ENCODE measurements at places on chromosomes 7 and 10.

DNA sequence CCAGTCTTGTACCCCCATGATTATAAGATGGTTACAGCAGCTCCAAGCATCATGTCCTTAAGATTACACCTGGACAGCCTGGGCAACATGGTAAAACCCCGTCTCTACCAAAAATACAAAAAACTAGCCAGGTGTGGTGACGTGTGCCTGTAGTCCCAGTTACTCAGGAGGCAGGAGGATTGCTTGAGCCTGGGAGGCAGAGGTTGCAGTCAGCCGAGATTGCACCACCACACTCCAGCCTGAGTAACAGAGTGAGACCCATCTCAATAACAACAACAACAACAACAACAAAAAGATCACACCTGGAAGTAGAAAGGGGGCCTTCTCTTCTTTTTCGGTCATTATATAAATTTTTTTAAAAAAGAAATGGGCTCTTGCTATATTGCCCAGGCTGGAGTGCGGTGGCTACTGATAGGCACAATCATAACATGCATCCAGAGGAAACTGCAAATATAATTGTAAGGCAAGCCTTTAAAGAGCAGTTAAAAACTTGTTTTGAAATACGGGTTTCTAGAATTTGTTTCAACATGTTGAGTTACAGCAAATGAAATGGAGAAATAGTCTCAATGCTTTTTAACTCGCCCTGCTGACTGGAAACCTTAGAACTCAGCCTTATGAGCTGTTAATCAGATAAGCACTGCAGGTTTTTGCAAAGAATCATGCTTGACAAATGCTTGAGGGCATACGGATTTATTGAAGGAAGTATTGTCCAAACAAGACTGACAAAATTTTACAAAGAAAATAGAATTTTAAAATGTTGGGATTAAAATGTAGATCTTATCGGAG, 4.7 kb upstream of the ENTPD7 start:
- DNase-seq, result no peak

DNA sequence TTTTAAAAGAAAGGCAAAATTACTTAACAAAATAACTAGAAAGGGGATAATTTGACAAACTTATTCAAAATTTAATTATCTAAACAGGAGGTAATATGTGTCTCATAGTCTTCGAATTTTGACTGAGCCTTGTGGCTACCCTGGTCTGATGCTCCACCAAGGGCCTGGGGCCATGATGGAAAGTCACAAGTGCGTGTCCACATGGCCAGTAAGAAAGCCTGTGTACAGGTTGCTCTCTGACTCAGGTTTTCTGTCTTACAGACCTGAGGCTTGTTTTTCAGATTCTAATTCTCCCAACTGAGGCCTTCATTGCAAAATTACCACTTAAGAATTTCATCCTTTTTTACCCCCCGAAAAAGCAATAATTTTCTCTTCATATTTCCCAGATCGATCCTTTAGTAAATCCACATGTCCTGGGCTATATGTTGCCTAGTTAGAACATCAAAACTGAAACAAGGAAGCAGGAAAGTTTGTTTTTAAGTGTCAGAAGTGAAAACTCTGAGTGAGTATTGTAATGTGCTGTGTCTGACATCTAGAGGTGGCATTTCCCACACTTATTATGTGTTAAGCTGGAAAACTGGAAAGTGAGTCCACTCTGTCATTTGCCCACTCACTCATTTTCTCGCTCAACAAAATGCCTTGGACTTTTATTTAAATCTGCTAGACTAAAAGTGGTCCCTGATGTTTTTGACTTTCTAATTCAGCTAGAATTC, 10.0 kb downstream of the CYP3A43 start:
- no peak for DNase-seq

DNA sequence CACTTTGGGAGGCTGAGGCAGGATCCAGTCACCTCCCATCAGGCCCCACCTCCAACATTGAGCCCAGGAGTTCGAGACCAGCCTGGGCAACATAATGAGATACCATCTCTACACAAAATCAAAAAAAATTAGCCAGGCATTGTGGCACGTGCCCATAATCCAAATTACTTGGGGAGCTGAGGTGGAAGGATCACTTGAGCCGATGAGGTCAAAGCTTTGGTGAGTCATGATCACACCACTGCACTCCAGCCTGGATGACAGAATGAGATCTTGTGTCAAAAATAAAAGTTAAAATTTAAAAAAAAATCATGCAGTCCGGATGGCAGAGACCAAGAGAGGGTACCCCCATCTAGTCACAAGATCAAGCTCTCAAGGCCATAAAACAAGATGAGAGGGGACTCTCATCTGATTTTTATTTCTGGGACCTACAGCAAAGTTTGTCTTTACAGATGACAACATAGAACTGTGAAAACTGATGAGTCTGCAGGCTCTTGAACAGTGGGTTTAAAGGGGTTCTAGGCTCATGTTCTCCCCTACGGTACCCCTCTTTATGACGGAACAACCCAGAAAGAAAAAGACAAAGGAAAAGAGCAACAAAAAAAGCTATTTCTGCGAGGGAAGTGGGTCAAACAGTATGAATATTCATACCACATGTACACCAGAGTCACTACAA, 28.9 kb upstream of the CREB3L2 start:
- DNase-seq, result no peak

DNA sequence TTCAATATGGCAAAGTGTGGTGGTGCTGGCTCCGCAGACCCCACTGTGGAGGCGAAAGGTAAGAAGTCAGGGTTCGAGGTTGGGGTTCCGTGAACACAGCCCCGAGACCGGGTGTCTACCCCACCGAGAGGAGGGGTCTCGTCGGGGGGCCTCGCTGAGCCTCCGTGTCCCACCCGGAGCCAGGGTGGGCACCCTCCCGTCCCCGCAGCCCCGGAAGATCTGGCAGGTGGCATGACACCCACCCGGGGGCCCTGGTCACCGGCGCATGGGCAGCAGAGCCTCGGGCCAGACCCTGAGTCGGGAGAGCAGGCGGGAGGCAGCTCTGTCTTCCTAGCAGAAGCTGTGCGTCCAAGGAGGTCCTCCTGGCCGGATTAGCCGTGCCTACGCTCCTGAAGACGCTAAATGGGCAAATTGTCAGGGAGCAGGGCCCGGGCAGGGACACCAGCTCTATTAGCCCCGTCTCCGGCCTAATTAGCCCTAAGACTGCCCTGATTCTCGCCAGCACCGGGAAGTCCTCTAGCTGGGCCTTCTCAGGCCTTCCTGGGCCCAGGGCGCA, 56.4 kb downstream of the UNCX start:
- DNase-seq, result no peak

DNA sequence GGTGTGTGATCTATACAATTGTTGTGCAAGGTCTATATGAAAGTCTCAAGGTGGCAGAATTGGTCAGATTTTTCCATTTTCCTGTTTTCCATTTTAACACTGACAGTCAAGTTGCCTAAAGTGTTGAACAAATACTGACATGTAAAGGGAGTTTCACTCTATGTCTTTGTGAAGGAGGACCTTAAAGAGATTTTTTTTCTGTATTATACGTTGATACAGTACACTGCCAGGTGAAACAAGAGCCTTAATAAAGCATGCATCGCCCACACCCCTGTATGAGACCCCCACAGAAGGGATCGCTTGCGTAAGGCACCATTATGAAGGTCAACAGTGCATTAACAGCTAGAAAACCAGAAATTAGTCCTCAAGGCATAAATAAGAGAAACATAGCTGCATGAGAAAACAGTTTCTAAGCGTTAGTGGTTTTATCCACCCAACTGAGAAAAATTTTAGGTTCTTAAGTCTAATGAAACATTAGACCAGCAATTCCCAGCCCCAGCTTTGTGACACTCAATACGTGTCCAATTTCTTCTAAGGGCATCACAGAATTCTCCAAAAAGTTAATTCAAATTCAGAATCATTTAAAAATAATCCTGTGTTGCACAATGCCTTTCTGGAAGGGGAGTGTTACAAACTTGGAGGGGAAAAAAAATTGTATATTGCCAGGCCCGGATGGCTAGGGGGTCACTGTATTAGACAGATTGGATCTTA, 6.9 kb downstream of the KLF6 start:
- DNase-seq, result no peak

- peak; percentile 29 for DNase-seq
These were observed 473 bp downstream of the ADCK2 start for GRCh38 chr7:140673063-140673773.

- peak; percentile 47 for DNase-seq
These were observed 647 bp upstream of the NACAD start for GRCh38 chr7:45089341-45089891.

GRCh38 chr10:30546511-30546910, 83.0 kb downstream of the LYZL2 start:
- DNase-seq, result no peak

GRCh38 chr7:150325901-150326300, 2.6 kb upstream of the ACTR3C start:
- DNase-seq, result no peak

DNA sequence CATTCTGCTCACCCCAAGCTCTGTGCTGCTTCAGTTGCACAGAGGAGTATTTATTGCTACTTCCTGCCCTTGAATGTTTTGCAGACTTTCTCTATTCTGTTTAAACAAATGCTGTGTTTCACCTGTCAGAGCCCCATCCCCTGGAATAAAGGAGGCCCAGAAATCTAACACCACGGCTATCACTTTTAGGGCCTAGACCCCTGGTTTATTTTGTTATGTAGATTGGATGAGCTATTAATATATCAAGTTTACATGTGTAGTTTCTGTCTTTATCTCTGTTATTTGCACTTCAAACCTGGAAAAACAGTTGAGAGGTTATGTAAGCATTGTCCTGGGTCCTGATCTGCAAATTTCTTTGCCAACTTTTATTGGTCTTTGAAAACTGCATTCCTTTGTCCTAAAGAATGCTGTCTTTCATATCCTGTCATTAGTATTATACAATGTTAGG, 630.1 kb downstream of the PARD3 start:
- no peak for DNase-seq

DNA sequence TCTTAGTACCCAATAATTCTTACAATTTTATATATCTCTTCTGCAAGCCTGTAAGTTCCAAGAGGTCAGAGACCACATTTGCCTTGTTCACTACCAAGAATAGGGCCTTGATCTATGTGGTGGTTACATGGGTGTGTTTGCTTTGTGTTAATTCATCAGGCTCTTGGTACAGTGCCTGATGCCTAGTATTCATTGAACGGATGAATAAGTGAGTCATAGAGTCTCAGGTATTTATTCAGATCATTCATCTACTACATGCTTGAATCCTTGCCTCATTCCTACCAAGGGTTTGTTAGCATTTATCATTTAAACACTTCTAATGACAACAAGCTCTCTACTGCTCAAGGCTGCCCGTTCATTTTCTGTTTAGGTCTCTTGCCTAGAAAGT, 11.3 kb upstream of the SGPL1 start:
- DNase-seq, result no peak

DNA sequence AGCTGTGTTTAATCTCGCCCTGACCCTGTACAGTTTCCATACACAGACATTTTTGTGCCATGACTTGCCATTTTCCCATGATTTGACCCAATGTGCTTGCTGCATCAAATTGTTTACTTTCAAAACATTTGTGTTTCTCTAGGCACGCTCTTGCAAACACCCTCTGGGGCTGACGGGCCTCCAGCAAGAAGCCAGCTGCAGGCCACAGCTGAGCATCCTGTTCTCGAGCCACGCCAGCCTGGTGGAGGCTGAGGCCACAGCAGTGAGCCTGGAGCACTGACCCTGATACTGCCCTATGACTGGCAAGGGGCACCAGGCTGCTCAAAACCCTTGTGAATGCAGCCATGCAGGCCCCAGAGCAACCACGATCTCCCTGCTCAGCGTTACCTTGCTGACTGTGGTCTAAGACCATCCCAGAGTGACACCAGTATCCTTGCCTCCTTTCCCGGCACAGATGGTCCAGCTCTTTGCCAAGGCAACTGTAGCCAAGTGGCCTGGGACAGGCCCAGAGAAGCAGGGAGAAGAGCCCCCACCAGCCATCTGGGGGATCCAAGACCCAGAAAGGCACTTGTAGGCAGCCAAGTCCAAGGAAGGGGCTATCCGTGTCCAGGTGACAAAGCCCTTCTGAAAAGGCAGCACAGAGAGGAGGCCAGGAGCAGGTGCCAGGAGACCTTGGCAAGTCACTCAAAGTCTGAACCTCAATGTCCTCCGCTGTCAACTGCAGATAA, 78.5 kb downstream of the OAT start:
- DNase-seq, result no peak

- no peak for DNase-seq
These were observed 41.5 kb downstream of the TPST1 start for GRCh38 chr7:66246554-66247171.

Measured in stimulated activated CD8-positive, alpha-beta memory T cell treated with anti-CD3 and anti-CD28 coated beads, Interleukin-2, amount 100 ng/mL, for 48 hours (primary cell).